ENCODE measurements at places on chromosomes 11 and 22.

DNA sequence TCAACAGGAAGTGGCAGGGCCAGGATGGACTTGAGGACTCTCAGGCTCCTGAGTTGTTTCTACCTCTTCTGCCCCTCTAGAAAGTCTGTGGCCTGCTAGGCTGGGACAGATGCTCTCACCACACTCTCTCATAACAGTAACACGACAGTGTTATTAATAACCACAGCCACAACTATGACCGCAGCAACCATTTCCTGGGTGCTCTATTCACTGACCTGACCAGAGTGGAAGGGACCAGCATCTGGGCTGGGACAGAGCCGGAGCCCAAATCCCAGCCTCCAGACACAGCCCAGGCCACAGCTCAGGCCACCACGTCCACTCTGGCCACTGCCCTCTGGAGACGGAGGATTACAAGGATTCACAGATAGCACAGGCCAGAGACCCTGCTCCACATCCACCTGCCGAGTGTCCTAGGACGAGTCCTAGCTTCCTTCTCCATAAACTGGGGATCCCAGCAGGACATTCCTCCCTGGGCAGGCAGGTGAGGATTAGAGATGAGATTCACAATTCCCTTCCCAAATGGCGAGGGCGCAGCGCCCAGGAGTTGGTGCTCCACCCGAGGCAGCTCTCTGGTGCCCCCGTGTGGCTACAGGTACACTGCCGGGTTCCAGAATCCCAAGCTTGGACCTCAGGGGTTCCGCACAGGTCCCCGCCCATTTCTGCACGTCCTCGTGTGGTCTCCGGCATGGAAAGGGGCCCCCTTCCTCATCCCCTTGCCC lies 7.1 kb downstream of the PNPLA5 start:
- DNase-seq, result peak; percentile 3

GRCh38 chr11:113675565-113675964 lies 30.5 kb downstream of the TMPRSS5 start:
- no peak for DNase-seq

DNA sequence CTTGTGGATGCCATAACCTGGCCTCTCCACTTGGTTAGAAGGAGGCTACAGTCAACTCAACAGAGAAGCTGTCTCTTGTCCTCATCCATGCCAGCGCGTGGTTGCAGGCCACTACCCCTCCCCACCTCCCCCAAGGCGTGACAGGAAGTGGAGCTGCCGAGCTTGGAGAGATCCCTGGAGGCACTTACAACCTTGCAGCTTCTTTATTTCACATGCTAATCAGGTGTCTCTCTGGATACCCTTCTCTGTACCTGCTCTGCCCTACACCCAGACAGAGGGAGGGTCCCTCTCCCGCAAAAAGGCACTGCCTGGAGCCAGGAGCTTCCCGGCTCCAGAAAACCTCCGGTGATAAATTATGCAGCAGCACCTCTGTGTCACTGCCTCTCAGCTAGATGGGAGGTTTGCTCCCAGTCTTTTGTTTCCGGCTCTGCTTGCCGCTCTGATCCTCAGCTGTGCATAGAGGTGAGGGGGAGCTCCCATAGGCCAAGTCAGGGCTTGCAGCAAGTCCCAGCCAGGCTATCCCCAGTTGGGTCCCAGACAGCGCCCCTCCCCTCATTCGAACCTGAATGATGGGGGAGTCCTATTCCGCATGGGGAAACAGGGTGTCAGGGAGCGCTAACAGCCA lies 5.7 kb downstream of the LRP4 start:
- DNase-seq, result no peak

DNA sequence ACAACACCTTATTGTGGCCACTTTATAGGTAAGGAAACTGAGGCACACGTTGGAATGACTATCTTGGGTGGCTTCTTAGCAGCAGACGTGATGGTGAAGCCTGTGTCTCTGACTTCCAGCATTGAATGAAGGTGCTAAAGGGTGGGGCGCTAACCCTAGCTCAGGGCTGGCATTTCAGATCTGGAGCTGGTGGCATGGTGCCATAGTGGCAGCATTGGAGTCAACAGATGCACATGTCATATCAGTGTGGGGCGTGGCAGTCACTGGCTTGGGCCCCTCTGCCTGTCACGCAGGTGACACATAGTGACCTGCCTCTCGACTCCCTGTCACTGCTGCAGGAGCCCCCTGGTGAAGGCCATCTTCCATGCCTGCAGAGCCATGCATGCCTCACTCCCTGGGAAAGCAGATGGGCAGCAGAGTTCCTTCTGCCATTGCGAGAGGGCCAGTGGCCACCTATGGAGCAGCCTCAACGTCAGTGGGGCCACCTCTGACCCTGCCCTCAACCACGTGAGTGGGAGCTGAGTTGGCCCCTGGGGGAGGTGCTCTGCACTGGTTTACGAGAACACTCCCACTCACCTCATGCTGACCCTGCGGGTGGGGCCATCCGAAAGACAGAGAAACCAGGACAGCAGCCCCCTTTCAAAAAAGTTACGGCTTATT lies 14.8 kb downstream of the SHISA8 start:
- no peak for DNase-seq

DNA sequence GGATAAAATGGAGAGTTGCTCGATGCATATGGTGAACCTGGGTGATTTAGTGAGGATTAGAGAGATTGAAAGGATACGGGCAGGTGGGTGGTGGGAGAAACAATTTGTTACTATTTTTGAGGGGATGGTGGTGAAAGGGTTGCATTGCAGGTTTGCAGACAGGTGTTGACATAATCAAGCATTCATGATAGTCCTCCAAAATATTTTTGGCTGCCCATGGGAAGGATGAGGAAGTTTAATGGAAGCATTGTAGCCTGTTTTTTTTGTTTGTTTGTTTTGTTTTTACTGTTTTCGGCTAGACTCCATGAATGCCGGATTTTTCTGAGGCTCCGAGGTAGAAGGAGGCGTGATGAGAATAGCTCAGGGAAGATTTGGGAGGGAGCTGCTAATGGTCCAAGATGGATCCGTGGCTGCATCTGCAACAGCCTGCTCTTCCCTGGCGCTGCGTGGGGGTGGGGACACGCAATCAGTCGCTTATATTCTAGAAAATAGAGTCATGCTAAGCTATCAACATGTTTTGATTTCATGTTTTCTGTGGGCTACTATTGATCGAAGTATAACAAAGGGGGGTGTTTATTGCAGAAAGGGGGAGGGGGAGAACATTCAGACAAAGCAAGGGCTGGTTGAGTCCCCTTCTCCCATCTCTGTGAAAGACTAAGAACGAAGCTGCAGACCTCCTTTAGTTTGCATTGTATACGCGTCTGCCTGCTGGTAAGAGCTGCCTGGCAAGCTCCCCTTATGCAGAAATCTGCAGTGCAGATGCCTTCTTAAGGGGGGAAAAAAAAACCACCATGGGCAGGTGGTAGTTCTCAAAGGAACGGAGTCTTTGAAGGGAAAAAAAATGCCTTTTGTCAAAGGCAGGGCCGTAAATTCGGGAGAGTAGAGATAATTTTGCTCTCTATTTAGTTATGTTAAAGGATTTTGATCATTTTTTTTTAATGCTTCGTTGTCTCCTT lies 1.0 kb downstream of the RTN3 start:
- no peak for DNase-seq

GRCh38 chr22:45580726-45581381 lies 78.2 kb downstream of the FBLN1 start:
- DNase-seq, result no peak

DNA sequence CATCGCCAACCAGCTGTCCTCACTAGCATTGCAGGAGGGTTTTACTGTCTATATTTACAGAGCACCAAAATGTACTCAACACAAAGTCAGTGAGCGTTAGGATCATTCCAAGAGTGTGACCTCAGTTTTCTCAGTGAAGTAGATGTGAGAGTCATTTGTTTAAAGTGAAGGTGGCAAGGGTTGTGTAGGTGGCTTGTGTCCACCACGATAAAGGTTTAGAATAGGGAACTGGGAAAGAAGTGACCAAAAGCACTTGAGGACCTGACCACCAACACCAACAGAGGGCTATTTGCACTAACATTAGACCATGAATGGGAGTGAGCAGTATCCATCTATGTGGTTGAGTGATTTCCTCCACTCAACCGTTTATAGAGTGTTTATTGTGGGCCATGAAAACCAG lies 152.5 kb upstream of the POU2AF2 start:
- no peak for DNase-seq

DNA sequence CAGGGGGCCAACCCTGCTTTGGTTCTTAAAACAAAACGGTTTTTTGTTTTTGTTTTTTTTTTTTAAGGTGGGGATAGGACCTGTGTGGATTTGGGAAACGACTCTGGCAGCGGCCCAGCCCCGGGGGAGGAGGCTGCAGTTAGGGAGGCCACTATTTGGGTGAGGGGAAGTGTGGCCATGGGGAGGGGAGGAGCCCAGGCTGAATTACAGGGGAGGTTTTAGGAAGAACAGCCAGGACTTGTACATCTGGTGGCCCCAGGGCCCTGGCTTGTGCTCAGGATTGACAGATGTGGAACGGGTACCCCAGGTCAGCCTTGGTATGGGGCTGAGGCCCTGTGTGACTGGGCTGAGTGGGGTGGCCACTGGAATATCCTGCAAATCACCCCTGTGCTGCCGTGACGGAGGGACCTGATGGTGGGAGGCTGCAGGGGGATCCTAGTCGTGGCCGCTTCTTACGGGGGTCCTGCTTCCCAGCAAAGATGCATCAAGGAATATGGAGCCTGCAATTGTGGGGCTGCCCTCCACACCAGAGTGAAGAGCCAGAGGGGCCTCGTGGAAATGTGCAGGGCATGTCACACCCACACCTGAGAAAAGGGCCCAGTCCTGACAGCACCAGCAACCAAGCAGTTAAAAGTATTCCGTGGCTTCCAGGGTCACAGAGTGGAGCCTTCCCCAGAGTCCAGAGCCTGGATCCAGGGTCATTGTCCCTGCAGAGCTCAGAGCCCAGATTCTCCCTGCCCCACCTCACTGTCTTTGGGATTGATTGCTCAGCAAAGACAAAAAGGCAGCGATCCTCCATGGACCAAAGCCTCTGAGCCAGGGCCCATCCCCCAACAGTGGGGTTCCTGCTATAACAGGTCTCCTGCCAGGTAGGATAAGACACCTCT lies 55.2 kb upstream of the WNT7B start:
- DNase-seq, result no peak

DNA sequence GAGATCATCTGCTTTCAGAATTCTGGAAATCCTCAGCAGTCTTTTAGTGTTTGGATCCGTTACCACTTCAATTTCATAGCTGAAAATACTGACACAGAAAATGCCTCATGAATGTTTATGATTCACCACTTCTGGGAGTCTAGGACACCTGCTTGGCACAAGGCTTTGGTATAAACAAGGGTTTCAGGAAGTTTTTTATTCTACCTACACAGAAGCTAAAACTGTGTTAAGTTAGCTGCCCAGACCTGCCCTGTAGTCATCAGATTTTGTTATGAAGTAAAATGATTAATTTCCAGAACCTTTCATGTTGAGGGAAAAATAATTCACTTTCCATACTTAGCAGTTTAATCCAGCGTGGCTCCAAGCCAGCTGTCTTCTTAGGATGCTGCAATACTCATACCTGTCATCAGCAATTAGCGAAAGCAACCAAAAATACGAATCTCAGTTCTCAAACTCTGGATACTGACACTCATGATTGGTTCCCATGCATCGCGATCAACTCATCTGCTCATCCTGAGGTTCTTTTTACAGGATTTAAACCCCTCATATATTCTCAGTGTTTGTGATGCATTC lies 458.5 kb upstream of the CCDC90B start:
- no peak for DNase-seq

DNA sequence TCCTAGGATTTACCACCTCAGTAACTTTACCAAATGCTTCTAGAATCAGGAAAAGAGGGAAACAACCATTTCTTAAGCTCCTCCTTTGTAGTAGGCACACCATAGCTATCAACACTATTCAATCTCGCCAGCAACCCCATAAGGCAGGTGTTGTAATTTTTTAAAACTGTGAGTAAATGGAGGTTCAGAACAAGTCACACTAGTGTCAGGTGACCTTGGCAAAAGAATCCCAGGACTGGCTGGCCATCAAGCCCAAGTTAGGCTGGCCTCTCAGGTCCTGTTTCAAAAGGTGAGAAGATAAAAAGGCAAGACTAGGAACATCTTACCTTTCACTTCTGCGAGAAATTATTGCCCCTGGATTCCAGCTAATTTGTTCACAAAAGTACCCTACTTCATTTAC lies 713 bp downstream of the TOP3B start:
- DNase-seq, result no peak

GRCh38 chr11:80383655-80384054 lies 942.8 kb upstream of the TENM4 start:
- DNase-seq, result no peak

GRCh38 chr11:46362156-46363030 lies 15.1 kb downstream of the DGKZ start:
- no peak for DNase-seq

DNA sequence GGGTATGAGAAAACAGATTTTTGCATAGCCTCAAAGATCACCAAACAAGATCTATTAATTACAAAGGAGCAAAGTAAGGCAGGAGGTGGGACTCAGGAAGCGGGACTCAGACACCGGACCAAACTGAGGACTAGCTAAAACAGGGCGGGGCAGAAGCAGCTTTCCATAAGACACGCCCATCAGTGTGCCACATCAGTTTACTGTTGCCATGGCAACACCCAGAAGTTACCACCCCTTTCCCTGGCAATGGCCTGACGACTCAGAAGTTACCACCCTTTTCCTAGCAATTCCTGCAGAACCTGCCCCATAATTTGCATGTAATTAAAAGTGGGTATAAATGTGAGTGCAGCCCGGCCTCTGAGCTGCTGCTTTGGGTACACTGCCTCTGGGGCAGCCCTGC lies 173.9 kb downstream of the SHANK2 start:
- no peak for DNase-seq

DNA sequence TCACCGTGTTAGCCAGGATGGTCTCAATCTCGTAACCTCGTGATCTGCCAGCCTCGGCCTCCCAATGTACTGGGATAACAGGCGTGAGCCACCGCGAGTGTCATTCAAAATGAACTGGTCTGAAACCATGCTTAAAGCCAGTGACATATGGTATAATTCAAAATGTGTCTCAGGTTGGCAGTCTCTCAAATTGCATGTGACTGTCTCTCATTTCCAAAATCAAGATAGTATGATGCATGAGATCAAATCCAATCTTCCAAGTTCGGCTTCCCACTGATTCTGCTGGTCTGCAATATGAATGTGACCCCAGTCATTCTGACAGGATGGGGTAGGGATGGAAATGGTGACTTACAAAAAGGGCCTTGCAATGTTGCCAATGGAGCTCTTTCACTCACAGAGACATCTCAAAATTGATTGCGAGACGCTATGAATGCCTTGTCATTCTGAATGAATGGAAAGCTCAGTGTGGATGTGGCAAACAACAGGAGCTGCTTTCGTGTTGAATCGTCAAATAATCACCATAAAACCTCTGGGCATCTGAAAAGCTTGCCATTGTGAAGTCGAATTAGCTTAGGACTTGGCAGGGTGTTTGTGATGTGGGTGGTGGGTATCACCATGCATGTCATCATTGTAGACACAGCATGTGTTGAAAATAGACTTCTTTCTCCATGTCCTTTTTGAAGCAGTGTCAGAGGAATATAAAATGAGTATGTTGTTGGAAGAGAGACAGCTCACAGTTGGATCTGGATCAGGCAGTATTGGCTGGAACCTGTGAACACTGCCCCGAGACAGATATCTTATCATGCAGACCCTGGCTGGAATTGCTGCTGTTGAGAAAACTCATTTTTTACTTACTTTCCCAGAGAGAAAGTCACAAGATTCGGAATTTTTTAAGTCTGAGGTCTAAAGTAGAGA lies 12.2 kb downstream of the SLN start:
- no peak for DNase-seq
